ENCODE measurements at places on chromosomes 3 and 15.
A peak's percentile ranks its signal among the peaks of the same experiment; 100 is the strongest.

DNA sequence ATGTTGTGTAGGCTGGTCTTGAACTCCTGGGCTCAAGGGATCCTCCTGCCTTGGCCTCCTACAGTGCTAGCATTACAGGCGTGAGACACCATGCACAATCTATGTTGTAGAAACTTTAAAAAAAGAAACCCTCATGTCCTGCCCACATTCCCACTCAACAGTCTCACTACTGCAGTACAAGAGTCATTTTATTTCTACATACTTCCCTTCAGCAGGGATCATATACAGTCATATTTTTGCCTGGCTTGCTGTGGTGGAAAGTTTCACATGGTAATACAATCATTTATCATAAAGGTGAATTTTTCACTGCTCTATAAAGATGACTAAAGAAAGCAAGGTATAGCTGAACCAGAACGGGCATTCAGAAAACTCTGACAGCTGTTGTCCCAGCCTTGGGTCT lies 53.8 kb upstream of the PIK3CB start:
- DNase-seq: no peak

GRCh38 chr3:12898290-12898964 lies 57.1 kb upstream of the RPL32 start:
- no peak for DNase-seq

GRCh38 chr15:25775317-25775912 lies 87.7 kb downstream of the ATP10A start:
- no peak for DNase-seq

DNA sequence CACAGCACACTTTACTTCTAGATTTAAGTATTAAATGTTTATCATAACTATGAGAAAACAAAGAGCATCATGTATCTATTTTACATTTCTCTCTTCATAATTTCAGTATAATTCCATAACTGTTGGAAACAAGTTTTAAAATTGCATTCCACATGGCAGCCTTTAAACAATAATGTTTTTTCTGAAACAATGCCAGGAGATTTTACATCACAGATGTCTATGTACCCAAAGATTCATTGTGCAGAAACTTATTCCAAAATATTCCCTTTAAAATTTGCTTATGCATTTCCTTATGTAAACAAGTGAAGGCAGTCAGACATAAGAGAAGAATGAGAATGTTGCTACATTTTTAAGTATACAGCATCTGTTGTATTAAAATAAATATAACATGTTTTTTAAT lies 324.9 kb upstream of the COL8A1 start:
- no peak for DNase-seq

- no peak for DNase-seq
Observed at GRCh38 chr3:156915372-156915771, 89.2 kb downstream of the LEKR1 start.

- DNase-seq: peak; percentile 73
Observed at GRCh38 chr3:57100046-57100695, 39.7 kb downstream of the SPATA12 start.

GRCh38 chr3:86451749-86452148 lies 539.2 kb downstream of the VGLL3 start:
- no peak for DNase-seq

GRCh38 chr3:45043728-45044299 lies 17.7 kb downstream of the CLEC3B start:
- peak; percentile 28 for DNase-seq

DNA sequence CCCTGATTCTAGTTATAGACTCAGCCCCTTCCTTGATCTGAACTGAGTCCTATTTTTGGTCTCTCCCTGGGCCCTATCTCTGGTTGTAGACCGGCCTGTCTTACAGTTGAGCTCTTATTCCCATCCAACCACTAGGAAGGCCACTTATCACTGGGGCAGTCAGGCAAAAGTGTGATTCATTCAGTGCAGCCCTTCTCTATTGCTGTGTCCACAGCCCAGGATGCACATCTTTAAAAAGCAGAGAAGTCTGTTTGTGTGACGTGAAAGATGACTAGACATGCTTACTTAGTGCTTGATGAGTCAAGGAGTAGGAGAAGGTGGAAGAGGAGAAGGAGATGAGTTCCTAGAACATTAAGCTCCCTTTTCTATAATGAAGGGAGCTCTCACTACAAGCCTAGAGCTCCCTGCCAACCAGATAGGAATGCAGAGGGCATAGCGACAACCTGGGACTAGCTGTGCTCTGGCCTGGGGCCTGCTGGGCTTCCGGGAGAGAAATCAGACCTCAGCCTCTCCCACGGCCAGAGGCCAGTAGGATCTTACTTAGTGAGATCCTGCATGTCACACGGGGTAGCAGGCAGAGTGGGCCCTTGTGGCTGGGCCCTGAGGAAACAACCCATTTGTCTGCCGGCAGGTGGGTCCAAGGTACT lies 25.7 kb downstream of the INSYN1 start:
- DNase-seq: no peak

- no peak for DNase-seq
Observed at GRCh38 chr15:91741986-91742385, 111.5 kb upstream of the SLCO3A1 start.

GRCh38 chr15:79601405-79602086 lies 169.4 kb downstream of the MINAR1 start:
- DNase-seq: no peak

- no peak for DNase-seq
Observed at GRCh38 chr3:30894521-30895251, at the start of gene GADL1. GADL1 (minus strand) TSS chr3:30894661; CDS start chr3:30894614, 47 bp downstream.

DNA sequence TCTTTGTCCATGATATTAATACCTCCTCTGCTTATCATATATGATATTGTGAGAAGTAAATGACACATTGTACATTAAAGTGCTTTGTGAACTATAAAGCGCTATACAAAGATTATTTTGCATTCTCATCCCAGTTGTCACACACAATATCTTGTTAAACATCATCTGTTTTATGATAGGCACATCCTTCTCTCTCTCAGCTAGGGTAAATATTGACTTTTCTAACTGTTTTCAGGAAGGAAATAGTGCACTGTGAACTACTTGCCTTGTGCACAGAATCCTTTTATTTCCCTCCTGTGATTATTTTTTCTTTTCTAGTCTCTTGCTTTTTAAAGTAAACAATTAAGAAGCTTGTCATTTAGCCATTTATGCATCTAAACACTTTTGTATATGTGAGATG lies 388.2 kb downstream of the LPP start:
- DNase-seq: no peak

DNA sequence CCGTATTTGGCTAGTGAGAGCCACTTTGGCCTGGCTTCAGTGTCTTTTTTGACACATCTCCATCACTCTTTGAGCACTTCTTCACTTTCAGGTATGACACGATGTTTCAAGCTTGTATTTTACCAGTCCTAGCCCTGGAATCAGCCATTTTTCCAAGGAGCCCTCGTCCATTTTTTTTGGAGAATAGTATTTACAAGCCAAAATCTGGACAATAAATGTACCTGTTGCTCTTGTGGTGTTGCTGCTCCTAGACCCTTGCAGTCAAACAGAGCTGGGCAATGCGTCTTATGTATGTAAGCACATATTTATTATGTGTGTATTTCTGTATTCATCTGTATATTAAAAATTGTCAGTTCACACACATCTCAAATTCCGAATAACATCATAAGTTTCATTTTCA lies 231.2 kb downstream of the THSD4 start:
- DNase-seq: no peak

- no peak for DNase-seq
Observed at GRCh38 chr15:64864068-64864467, 22.4 kb downstream of the PLEKHO2 start.

GRCh38 chr3:184811663-184811998 lies 335 bp upstream of the VPS8 start:
- no peak for DNase-seq

GRCh38 chr3:37574177-37574943 lies 287.3 kb upstream of the CTDSPL start:
- DNase-seq: no peak

DNA sequence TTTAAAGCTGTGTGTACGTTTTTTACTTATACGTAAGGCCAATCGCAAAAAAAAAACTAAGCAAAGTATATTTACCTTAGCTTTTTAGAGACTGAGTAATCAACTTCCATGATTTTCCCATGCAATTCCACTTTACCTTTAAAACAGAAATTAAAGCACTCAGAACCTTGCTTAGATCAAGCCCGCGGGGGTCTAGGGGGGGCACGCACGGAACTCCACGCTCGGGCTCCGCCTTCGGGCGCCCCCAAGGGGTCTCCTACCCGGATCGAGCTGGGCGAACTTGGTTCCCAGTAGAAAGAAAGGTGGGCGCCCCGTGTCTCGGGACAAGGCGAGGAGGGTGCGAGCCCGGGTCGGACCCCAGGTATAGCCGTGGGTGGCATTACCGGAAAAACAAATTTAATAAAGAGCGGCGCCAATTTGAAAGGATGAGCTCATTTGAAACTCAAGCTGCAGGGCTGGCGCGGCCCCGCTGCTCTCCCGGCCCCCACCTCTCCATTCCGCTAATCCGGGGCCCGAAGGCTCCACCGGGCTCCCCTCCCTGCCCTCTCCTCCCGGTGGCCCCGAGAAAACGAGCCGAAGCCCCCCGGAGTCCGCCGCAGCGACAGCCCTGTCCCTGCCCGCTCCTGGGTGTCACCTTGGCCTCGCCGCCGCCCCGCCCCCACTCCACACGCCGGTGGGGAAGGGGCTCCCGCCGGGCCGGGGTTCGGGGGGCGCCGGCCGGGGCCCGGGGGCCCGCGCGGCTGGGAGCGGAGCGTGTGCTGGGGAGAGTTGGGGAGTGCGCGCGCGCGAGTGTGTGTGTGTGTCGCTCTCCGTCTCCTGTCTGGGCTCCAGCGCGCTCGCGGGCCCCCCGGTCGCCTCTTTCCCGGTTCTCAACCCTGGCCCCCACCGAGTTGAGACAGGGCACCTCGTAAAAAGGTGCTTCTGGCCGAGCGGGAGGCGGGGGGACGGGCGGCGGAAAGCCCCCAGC lies 1.5 kb downstream of the IGF2BP2 start:
- no peak for DNase-seq

- no peak for DNase-seq
Observed at GRCh38 chr15:77094397-77095030, 23.6 kb upstream of the TSPAN3 start.

DNA sequence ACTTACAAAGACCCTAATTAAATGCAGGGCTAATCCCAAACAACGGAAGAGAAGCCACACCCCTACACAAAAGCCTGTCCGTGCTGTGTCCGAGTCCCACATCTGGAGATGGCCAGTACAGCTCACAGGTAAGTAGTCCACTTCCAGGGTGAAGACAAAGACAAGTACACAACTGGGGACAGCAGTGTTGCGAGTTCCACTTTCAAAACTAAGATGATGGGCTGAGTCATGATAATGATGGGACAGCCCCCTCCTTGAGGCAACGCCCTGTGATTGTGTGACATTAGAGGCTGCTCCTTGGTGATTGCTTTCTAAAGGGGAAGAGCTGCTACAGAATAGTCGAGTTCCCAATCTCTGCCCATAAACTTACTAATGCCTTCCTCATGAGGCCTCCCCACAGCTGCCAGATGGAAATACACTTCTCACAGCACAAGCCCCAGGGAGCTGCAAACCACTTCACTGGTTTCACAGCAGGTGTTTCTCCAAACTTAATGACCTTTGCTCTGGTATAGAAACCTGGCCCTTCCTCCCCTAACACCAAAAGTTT lies 27.6 kb downstream of the RFT1 start:
- DNase-seq: no peak

DNA sequence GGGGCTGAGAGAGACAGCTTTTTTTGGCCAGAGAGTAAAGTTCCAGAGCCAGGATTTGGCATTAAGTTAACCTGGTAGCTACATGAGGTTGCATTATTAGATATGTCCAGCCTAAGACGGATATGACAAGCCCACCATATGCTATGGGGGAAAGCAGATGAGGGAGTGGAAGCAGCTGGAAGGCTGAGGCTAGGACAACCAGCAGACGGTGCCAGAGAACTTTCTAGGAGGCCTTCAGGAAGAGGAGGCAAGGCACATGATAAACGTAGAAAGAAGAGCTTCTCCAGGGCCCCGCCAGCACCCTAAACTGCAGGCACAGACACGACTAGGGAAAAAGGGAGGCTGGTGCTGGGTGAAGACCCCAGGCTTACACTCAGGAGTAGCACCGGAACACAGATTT lies 87.0 kb downstream of the CTNNB1 start:
- DNase-seq: no peak
